Naive thymus-derived CD4-positive, alpha-beta T cell (primary cell): ENCODE measurements at places on chromosomes 1 and 21. TPM values are rescaled to one million over a fixed set of nuclear protein-coding genes. Genes with fewer than 3 reads are reported as not detected.

DENND2C gene
- 0.89 TPM for polyA plus RNA-seq

PACC1 gene
- polyA plus RNA-seq, result 7.2 TPM

KCNA3 gene
- polyA plus RNA-seq, result 114 TPM

- no peak for DNase-seq
Observed at GRCh38 chr1:202599669-202600431, 110.4 kb downstream of the SYT2 start.

DNA sequence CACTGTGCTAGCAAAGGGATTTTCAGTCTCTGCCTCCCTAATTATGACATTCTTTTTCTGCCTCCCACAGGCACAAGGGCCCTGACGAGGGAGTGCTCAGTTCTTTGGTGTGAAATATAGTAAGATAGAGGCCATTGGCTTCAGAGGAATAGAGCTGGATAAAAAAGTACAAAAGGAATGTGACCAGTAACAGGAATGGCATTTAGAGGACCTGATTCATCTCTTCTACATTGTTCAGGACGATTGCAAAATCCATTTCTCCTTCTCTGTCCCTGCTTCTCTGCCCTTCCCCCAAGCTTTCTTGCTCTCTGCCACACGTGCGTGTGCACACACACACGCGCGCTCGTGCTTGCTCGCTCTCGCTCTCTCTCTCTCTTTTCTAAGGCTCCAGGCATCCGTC, 668.2 kb downstream of the KIF26B start:
- DNase-seq, result no peak

DNA sequence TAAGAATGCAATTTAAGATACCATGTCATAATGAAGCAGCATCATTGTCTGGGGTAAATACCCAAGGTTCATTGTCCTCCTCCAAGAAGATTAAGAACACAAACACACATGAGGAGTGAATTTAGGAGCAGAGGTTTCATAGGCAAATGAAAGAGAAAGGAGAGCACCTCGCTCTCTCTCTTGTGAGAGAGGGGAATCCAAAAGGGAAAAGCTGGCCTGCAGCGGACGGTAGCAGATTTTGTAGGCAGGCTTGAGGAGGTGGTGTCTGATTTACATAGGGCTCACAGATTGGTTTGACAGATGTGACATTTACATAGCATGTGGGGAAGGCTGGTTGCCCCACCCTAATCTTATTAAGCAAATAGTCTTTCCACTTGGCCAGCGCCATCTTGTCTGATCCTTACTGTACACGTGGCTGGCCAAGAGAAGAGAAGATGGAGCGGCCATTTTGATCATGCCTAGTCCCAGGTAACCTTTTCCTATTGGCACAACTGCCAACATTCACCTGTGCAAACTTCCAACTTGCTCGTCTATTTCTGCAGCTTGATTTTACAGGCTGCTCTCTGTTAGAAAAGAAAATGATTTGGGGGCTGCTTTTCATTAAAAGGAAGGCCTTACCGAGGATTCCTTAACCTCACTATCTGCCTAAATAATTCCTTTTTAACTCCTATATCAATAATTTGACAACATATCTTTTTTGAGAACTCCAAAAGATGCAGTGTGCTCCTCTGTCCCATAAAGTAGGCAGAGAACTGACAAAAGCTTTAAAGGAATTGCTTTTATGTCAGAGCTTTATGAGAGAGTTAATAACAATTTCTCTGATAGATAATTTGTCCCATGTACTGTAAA, 16.0 kb upstream of the LRRC7 start:
- no peak for DNase-seq

- DNase-seq, result no peak
Observed at GRCh38 chr1:40692429-40692895, 958 bp downstream of the NFYC start.

GRCh38 chr1:198892065-198892464, 253.2 kb downstream of the PTPRC start:
- DNase-seq, result no peak

GRCh38 chr1:55718758-55719671, 503.9 kb upstream of the USP24 start:
- no peak for DNase-seq
